Right forelimb (tissue), 1 donor: ENCODE measurements at places on chromosomes 6 and 20.
A peak's percentile ranks its signal among the peaks of the same experiment; 100 is the strongest.

- DNase-seq, result no peak
Measured at GRCh38 chr6:140175486-140175885, 801.0 kb upstream of the CITED2 start.

DNA sequence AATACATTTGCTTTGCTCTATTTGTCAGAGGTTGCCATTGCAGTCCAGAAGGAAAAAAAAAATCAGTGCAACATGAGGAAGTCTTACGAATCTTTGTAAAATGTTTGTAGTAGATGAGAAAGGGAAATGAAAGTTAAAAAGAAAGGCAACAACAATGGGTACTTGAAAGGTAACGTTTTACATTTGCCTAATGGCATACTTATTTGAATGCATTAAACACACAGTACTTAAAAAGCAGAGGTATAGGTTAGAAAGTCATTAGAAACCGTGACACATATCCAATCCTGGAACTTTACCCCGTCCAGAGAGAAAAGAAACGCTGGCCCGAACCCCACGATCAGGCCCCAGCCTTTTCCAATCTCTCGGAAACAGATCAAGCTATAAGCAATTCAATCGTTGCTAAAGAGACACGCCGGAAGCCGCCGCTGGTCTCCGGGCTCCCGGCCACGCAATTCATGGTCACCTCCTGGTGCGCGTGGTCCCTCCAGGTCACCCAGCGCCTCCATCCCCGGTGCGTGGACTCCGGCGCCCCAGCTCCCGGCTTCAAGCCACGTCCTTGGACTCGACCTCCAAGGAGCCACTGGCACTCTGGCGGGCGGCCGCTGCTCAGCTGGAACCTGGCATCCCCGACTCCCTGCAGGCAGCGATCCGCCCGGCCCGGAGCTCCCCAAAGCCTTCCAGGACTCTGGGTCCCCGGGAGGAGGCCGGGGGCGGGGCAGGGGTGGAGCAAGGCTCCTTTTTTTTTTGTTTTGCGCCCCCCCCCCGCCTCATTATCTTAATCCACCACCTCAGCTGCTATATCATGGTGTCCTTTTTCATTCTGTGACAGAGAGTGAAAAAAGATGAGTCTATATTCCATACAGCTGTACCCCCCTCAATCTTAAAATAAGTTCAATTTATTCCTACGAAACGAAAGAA is at the start of gene SLC18B1:
TSS of gene SLC18B1 (minus strand) at position 687 of the 918 bp plus-strand sequence. CDS start at position 506, 181 bp downstream.
- peak; percentile 81 for DNase-seq

- no peak for DNase-seq
Measured at GRCh38 chr6:2102966-2103365, 142.4 kb downstream of the GMDS start.

GRCh38 chr6:106199998-106200397 is 113.9 kb downstream of the PRDM1 start:
- DNase-seq, result no peak

DNA sequence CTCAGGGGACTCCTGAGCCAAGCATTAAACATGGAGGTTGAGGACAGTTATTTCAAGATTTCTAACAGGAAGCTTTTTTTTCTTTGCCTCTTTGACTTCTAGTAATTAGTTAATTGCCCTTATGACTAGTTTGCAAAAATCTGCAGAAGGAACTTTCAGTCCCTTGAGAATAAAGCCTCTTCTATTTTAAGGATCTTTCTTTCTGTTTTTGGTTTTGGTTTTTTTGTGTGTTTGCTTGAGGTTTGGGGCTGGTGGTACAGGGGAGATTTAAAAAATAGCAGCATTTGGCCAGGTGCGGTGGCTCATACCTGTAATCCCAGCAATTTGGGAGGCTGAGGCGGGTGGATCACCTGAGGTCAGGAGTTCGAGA is 259.3 kb downstream of the BMP7 start:
- no peak for DNase-seq

GRCh38 chr6:111417946-111418345 is 65.1 kb downstream of the REV3L start:
- DNase-seq, result no peak
